DMS 273 treated with DMSO at 0.1 percent for 48 hours (cell line): ENCODE measurements at places on chromosomes 4 and X.

DNA sequence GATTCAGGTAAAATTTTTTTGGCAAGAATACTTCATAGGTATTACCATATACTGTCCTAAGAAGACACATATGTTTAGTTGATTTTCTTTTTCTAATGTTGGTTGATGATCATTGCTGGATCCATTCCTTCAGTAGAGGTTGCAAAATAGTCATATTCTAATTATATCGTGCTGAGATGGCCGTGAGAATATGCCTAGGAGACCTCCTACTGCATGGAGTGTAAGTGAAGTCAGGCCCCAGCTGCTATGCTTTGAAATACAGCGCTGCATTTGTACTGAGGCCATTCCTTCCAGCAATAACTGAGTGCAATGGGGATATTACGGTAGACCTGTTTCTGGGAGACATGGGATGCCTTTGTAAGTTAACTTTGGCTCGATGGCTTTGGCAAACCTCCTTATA lies 6.7 kb upstream of the PLAC8 start:
- DNase-seq: no peak

- no peak for DNase-seq
These were observed 335.8 kb upstream of the F9 start for GRCh38 chrX:139194571-139195280.

GRCh38 chr4:77007358-77008230 lies 58.0 kb downstream of the SEPTIN11 start:
- DNase-seq: no peak

- DNase-seq: no peak
These were observed 1114.5 kb downstream of the STPG2 start for GRCh38 chr4:97028785-97029184.

- no peak for DNase-seq
These were observed 8.0 kb downstream of the AMOT start for GRCh38 chrX:112832481-112833095.

GRCh38 chr4:764405-765169 lies 59.0 kb downstream of the PCGF3 start:
- DNase-seq: no peak

GRCh38 chr4:71195924-71196323 lies 142.9 kb upstream of the SLC4A4 start:
- no peak for DNase-seq

- DNase-seq: no peak
These were observed 1.2 kb downstream of the TCEANC start for GRCh38 chrX:13654116-13654515.

- DNase-seq: no peak
These were observed 15.1 kb upstream of the UGT2B17 start for GRCh38 chr4:68591204-68591603.

- DNase-seq: no peak
These were observed 104.9 kb upstream of the ATP8A1 start for GRCh38 chr4:42761804-42762203.

GRCh38 chr4:28482580-28483270 lies 1622.1 kb downstream of the STIM2 start:
- no peak for DNase-seq

- DNase-seq: no peak
These were observed 153.3 kb upstream of the LNX1 start for GRCh38 chr4:53744446-53745160.

DNA sequence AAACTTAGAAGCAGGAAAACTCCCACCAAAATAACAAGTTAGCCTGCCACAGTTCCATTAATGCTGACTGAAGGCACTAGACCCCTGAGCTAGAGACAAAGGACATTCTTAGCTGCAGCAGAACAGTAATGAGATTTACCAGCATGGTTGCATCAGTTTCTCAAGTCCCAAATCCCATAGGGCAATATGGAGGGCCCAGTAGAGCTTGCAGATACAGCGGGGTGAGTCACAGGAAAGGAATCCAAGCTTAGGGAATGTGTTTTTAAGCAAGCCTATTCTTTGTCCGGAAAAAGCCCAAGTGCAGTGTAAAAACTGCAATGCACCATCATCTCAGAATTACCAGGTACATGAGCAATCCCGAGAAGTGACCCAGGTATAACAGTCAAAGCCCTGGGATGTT lies 51.3 kb upstream of the EXOC1L start:
- DNase-seq: no peak

DNA sequence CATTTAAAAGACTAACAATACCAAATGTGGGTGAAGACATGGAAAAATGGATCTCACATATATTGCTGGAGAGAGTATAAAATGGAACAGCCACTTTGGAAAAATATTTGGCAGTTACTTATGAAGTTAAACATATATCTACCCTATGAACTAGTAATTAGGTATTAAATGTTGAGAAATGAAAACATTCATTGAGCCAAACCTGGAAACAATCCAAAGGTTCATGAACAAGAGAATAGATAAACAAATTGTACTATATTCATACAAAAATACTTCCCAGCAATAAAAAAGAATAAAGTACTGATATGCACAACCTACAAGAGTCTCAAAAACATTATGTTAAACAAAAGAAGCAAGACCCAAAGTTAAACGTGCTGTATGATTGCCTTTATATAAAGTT lies 4.0 kb upstream of the EGF start:
- DNase-seq: no peak

DNA sequence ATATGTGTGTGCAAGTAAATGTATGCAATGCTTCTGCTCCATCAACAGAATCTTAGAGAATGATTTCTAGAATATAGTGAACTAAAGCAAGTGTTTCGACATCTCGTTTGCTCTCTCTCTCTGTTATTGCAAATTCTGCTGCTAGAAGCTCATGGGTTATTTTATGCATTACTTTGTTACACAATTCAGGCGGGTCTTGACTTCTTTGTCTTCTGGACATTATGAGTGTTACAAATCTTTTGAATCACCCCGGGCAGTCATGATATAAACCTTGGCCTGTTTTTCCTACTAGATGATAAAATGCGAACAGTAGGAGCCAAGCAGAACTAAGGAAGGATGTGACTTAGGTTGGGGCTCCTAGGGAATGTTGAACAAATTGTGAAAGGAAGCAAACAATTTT lies 166.4 kb upstream of the SFRP2 start:
- no peak for DNase-seq

GRCh38 chr4:163505374-163505773 lies 10.9 kb downstream of the TMA16 start:
- no peak for DNase-seq
